Umbilical cord (tissue), 2 donors: ENCODE measurements at places on chromosomes 3 and 15. TPM values are rescaled to one million over a fixed set of nuclear protein-coding genes. Genes with fewer than 3 reads are reported as not detected.

OR5H1 gene
- 2.4 TPM for total RNA-seq

BCHE gene
- total RNA-seq, result 98.2 TPM

SAMD7 gene
- 1.9 TPM for total RNA-seq

CCNL1 gene
- total RNA-seq, result 505 TPM

WDR53 gene
- total RNA-seq, result 10.1 TPM

MGA gene
- 208 TPM for total RNA-seq

SLC9C1 gene
- total RNA-seq, result 4.1 TPM

ALG1L2 gene
- not detected for total RNA-seq

RASL12 gene
- total RNA-seq, result 107 TPM

TTLL13 gene
- not detected for total RNA-seq

MYH15 gene
- 0.48 TPM for total RNA-seq

MORC1 gene
- 2.4 TPM for total RNA-seq

NMNAT3 gene
- total RNA-seq, result 15.6 TPM

ZWILCH gene
- total RNA-seq, result 8.4 TPM

SPSB4 gene
- total RNA-seq, result 1.7 TPM

DNA sequence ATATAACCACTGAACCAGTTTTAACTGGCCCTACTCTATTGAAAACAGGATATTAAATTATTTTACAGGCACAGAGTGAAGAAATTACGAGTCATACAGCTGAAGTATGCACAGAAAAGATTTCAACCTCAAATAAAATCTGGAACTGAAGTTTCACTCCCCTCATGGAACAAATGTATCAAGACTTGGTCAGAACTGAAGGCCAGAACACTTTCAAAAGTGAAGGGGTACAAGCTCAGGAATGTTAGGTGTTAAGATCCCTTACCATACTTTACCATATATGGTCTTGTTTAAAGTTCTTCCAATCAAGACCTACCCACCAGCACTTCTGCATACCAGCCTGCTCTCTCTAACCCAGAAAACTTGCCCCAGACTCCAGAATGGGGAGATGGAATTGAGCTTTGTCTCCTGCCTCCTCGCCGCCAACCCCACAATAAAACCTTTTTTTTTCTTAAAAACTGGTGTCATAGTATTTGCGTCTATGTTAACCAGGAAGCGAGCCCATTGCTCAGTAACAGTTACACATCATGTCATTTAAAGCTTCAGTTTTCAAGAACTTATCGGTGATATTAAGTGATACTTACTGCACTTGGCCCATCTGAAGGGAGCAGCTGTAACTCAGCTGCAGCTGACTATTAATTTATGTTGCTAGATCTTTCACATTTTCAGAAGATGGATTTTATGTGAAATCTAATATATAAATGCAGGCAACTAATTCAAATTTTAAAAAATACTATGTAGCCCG lies 59.9 kb downstream of the OXSM start:
- peak; percentile 3 for DNase-seq

GRCh38 chr15:94164202-94164807 lies 67.1 kb upstream of the MCTP2 start:
- peak; percentile 76 for DNase-seq

- no peak for DNase-seq
Measured at GRCh38 chr3:114379266-114379665, 85.4 kb downstream of the TIGIT start.

- DNase-seq, result no peak
Measured at GRCh38 chr3:37813403-37813802, 48.3 kb upstream of the CTDSPL start.

DNA sequence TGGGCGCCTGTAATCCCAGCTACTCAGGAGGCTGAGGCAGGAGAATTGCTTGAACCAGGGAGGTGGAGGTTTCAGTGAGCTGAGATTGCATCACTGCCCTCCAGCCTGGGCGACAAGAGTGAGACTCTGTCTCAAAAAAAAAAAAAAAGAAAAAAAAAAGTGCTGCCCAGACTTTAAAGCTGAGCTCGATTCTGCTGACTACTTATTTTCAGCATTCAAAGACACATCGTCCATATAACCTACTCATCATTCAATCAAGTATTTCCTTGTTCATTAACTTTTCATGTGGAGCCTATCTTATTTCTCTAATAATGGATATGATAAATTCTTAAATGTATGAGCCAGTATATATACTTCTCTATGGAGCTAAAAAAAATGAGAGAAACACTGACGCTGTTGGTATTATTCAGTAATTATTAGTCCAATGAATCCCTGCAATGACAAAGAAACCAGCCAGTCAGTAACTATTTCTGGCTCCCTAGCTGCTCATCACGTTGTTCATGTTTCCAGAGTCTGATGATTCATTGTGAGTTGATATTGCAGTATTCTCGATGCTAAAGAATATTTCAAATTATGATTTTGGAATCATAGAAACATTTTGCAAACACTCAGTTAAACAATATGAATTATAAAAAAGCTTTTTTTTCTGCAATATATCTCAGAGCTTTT lies 111.9 kb downstream of the RAP2B start:
- DNase-seq, result peak; percentile 66

- DNase-seq, result peak; percentile 47
Measured at GRCh38 chr3:177721864-177722785, 524.8 kb upstream of the TBL1XR1 start.

- no peak for DNase-seq
Measured at GRCh38 chr3:10962481-10963036, 30.0 kb upstream of the SLC6A1 start.

- no peak for DNase-seq
Measured at GRCh38 chr3:85875589-85875988, 916.8 kb downstream of the CADM2 start.

GRCh38 chr3:153315781-153316180 lies 153.8 kb downstream of the RAP2B start:
- no peak for DNase-seq

GRCh38 chr15:68187559-68187958 lies 17.6 kb downstream of the CALML4 start:
- peak; percentile 84 for DNase-seq

DNA sequence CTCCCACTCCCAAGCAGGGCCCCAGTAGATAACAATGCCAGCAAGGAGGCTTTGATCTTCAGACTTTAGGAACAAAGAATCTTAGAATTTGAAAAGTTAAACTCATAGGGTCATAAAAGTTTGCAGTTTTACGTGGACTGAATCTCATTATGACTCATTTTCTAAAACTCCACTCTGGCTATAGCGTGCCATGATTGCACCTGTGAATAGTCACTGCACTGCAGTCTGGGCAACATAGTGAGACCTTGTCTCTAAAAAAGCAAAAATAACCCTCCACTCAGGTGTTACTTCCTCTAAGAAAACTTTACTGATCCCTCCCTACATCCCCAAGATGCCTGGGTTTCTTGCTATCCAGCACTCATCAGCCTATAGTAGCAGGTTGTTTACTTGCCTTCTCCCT lies 104.5 kb downstream of the IL20RB start:
- DNase-seq, result no peak

DNA sequence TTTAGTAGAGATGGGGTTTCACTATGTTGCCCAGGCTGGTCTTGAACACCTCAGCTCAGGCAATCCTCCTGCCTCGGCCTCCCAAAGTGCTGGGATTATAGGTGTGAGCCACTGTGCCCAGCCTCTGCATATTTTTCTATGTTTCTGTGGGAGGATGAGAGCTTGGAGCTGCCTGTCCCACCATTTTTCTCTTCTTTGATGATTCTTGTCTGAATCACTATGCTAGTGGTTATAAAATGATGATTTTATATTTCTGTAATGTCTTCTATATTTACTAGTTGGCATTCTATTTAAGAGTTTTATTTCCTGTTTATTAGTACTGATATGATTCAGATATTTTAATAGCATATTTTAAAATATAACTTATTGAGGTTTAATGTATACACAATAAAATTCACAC lies 69.7 kb downstream of the CHCHD6 start:
- no peak for DNase-seq

GRCh38 chr3:90121326-90121725 lies 1013.9 kb downstream of the EPHA3 start:
- DNase-seq, result no peak

- DNase-seq, result no peak
Measured at GRCh38 chr3:133884054-133884886, 11.4 kb downstream of the RAB6B start.

GRCh38 chr15:32134842-32135241 lies 104.5 kb downstream of the CHRNA7 start:
- DNase-seq, result no peak

DNA sequence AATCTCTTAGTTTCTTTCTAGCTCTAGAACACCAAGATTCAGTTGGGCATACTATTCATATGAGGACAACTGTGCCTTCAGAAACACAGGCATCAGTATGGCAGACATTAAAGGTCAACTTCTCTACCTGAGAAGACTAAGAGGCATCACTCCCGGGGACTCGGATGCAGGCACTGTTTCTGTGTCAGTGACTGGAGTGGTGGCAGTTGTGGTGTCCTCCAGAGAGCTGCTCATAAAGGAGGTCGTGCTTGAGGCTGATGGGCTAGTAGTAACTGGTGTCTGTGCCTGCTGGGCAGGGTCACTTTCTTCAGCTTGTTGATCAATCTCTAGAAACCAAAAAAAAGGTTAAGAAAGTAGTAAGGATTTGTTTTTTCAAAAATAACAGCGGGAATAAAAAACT lies 75.2 kb downstream of the FBXL22 start:
- no peak for DNase-seq

DNA sequence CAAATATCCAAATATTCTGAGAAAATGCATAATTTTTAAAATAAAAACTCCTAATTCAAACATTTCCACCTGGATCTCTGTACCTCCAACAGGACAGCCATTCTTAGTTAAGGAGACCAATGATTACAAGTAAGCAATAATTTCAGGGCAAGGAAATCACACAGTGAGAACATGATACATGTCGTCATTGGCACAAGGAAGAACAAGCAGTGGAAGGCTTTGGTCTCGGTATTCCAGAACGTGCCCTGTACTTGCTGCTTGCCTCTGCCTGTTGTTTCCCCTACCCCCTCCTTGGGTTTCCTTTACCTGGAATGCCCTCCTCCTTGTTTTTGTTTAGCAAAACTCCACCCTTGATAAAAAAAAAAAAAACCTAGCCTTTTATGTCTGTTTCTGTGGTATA lies 72.8 kb downstream of the PPM1L start:
- no peak for DNase-seq

- no peak for DNase-seq
Measured at GRCh38 chr15:70245932-70246622, 148.4 kb upstream of the TLE3 start.

- DNase-seq, result no peak
Measured at GRCh38 chr3:127072971-127073783, 90.3 kb downstream of the PLXNA1 start.

GRCh38 chr3:23590424-23591273 lies 215.1 kb upstream of the UBE2E1 start:
- no peak for DNase-seq

DNA sequence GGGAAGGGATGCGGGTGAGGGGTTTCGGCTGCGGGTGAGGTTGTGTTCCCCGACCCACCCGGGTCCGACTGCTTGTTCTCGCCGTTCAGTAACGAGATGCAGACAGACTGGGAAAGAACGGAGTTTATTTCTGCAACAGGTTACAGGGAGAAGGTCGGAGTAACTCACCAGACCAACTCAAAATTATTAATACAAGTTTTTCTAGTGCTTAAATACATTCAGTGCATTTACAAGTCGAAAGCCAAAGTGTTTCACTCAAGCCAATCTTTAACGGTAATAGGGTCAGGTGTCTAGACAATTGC lies 492 bp upstream of the HIGD1A start:
- DNase-seq, result no peak

GRCh38 chr3:132432639-132433038 lies 15.3 kb downstream of the DNAJC13 start:
- DNase-seq, result peak; percentile 35

GRCh38 chr15:73959801-73960200 lies 32.3 kb downstream of the STOML1 start:
- no peak for DNase-seq

DNA sequence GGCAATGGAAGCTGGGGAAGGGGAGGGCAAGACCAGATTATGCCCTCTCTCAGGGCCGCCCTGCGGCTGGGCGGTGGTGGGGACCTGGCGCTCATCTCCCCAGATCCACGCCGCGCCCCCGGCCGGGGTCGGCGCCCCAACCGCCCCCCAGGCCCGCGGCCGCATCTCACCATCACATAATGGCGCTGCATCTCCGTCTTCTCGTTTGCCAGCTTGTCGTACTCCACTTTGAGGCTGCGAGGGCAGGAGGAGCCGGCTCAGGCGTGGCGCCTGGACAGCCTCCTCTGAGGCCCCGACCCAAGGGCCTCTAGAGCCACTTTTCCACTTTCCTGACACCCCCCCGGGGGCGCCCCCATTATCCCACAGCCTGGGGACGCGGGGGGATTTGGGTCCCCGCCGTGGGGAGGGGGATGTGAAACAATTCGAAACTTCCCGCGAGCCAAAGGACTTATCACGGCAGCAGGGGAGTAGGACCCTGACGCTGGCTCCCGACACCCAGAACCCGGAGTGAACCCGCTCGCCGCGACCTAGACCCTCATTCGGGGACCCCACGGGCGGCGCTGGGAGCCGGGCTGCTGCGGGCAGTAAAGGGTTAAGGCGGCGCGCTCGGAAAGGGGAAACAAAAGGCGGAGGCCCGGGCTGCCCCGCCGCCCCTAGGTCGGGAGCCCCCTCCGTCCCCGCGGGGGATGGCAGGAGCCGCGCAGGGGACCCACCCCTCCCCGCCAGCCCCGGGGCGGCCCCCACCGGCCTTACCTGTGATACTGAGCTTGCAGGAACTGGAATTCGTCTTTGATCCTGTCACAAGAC lies 2.1 kb downstream of the TLE3 start:
- DNase-seq, result peak; percentile 29

DNA sequence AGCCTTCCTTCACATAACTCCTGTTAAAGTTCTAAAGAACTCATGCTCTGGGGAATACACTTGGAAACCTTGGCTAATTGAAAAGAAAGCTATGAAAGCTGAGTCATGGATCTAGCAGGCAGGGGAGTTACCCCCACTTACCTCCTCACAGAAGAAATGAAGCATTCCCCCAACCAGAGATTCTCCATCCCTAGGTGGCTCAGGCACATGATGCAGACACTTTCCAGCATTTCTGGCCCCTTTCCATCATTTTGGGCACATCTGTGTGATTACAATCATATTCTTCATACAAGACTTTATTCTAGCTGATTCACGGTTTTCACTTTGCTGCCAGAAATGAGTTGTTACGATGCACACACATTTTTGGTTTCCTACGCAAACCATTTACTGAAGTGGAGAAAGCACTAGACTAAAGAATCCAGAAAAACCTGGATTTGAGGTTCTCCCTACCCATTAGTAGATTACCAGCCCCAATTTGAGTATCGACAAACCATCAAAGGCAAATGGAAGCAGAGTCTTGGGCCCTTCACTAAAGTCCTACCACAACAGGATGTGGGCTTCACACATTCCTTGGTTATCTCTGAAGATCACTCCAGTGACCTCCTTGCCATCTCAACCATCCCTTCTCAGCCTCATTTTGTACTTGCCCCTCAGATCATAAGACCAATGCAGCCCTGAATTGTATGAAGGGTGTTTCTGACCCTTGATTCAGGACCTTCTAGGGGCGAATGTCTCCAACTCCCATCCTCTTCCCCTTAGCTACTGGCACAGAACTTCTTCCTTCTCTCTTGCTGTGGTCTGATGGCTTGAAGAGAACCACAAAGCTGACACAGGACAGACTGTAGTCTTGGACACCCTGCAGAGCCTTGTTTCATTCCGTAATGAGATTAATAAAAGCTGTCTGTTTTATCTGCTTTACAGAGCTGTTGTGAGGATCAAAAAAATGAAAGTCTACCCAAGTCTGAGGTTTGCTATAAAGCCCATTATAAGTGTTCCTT lies 42.5 kb upstream of the SNRK start:
- no peak for DNase-seq
